ENCODE measurements at places on chromosomes 4 and X.
A peak's percentile ranks its signal among the peaks of the same experiment; 100 is the strongest.

DNA sequence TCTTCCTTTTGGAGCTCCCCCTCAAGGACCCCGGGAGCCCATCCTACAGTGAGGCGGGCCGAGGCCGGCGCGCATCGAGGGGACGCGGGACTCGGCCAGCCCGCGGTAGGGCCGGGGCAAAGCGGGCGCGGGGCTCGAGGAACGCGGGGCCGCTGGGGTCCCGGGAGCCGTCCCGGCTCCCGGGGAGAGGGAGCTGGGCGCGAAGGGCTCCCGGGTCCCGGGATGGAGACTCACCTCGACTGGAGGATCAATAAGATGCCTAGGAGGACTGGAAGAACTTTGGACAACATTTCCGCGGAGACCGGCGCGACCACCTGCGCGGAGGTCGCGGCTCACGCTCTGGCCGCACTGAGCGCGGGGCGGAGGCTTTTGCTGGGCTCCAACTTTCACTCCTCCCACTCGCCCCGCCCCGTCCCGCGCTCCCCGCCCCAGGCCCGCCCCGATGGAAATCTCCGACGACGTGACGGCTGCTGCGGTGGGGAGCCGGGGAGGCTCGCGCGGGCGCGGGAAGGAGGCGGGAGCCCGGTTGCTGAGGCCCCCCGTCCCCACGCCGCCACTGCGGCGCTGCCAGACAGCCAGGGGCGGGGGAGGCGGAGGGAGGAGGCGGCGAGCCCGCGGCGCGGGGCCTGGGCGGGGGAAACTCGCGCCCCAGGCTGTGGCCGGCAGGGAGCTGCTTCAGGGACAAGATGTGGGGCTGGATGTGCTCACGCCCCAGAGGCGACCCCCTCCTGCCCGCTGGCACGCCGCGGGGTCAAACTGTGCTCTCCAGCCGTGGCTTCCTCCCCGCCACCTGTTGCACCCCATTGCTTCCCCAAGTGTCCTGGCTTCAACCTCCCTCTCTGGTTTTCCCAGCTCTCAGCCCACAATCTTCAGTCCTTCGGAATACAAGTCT, at the start of gene GABRE:
TSS of gene GABRE (minus strand) at position 341 of the 892 bp plus-strand sequence. CDS start at position 290, 51 bp downstream.
- no peak for DNase-seq

DNA sequence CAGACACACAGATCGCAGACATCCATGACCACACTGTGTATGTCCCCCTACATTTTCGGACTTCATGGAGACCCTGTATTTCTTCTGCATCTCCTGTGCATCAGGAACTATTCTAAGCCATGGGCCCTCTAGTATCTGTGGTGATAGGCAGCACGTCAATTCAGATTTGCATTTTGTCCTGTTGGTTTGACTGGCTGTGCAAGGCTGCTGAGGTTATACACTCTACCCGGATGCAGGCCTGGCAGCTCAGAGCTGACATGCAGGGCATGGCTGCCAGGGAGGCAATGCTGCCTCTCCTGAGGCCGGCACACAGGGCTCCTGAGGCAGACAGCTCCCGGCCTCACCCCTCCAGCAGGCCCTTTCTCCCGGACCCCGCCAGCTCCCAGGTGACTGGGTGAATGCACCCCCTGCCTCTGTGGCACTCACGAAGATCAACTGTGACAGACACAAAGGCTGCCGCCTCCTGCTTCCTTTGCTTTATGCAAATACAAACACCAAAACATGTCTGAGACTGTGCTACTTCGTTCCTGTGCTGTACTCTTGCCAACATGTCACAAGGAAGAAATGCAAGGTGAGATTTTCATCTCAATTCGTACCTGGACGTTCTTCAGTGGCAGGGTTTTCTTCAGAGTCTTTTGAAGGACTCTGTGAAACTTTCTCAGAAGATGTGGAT, 51.0 kb downstream of the NSG1 start:
- no peak for DNase-seq

DNA sequence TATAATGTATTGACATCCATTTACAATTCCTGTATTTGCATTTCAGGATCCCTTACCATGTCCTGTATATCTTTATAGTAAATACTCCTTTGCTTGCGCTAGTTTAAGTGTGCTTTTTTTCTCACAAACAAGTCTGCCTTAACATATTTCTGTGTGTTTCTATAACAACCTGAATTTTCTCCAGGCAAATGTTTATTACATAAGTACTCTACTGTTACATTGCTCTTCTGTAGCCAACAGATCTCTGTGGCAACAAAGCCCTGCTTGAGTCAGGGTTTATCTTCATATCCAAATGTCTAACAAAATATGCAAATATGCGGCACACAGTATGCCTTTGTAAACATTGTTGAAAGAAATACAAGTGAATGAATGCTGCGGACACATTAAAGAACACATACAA, 625.5 kb downstream of the TLL1 start:
- no peak for DNase-seq

GRCh38 chrX:3204606-3205005, 141.8 kb downstream of the MXRA5 start:
- no peak for DNase-seq

DNA sequence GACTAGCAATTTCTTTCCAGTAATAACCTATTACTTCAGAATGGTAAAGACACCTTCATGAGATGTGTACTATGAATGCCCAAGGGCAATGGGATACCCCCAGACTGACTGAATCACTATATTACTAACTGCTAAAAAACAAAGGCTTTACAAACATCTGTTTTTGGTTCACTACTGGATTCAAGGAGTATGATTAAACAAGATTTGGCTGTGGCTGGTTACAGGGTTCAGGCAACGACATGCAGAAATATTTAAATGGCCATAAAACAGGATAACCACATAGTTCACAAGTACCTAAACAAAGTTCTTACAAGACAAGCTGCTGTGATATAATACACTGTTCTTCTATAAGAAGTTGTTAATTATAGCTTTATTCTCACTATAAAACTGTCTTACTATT, 128.2 kb downstream of the FRYL start:
- DNase-seq: peak; percentile 54

GRCh38 chrX:109660435-109661143, 35.6 kb upstream of the KCNE5 start:
- no peak for DNase-seq

DNA sequence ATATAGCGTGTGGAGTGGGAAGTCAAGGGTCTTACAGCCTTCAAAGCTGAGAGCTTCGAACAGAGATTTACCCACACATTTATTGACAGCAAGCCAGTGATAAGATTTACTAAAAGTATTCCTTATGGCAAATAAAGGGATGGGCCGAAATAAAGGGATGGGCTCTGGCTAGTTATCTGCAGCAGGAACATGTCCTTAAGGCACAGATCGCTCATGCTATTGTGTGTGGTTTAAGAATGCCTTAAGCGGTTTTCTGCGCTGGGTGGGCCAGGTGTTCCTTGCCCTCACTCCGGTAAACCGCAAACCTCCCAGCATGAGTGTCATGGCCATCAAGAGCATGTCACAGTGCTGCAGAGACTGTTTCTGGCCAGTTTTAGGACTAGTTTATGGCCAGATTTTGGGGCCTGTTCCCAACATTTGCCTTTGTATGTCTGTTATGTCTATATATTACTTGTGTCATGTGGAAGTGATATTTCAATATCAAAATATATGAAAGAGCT, 53.5 kb downstream of the UGT2B10 start:
- DNase-seq: no peak

DNA sequence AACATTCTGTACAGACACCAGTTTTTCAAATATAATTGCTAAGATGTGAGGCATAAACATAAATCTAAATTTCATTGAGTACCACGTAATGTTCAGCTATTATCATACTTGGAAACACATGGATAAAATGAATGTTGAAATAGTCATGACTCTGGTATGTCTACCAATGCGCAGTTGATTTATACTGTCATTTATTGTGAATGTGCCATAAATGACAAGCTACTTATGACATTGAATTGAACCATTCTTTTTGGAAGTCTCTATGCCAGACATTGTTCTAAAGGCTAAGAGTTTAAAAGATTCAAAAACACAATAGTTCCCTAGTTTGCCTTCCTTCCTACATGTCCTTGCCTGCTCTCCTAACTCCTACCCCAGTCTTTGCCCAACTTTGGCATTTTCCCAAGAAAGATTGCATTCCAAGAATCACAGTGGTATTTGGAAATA, 96.6 kb upstream of the DMD start:
- DNase-seq: no peak

- DNase-seq: no peak
Observed at GRCh38 chr4:11487868-11488544, 59.3 kb upstream of the HS3ST1 start.

GRCh38 chr4:83625821-83626220, 89.9 kb downstream of the GPAT3 start:
- DNase-seq: no peak
